ENCODE measurements at places on chromosomes 7 and 10. TPM values are rescaled to one million over a fixed set of nuclear protein-coding genes. Genes with fewer than 3 reads are reported as not detected.

GRCh38 chr10:31789555-31789954 is 139.1 kb downstream of the ARHGAP12 start:
- DNase-seq = no peak

- no peak for DNase-seq
Measured at GRCh38 chr10:127069436-127069835, 127.0 kb downstream of the INSYN2A start.

DNA sequence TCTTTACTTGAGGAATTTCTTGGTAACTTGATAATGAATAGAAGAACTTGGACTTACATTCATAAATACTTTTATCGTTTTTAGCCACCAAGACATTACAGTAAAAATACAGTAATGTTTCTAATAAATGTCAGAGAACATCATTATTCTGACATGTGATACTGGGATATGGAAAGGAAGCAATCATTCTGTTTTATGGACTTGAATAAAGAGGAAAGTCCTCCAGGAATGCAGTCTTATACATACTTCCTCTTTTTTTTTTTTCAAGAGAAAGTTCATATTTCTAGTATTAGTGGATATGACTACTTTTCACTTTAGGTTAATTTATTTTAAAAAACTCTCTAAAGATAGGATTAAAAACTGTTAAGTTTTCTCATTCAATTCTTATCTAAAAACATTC is 220.0 kb upstream of the SEMA3C start:
- no peak for DNase-seq

DNA sequence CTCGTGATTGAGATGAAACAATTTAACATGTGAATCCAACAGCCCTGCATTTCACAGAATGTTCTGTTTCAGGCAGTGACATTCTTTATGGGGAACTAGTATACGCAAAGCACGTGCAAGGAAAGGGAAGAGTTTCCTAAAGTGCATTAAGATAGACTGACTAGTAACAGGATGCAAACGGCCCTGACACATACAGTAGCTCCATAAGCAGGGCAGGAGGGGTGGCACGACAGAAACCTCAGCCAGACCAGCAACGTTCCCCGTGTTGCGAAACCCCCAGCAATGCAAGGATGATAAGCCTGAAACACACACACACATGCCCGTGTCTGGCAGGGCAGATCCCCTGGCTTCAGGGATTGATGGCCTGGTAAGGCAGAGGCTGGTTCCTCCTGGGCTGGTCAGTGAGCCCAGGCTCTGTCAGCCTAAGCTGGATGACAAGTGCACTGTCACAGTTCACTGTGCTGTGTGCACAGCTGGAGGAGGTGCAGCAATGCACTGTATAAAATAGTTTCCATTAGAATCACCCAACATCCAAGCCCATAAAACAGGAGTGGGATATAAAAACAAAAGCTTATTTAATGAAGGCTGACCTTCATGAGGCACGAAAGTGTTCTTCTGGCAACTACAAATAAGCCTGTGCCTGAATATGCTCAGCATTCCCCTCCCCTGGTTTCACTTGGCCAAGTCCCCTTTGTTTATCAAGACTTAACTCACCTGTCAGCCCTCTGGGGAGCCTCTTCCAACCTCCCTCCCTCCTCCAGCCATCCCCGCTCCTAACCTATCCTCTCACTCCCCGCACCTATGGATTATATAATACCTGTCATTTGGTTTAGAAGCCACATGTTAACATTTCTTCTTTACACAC is 88.8 kb downstream of the GSAP start:
- no peak for DNase-seq

DNA sequence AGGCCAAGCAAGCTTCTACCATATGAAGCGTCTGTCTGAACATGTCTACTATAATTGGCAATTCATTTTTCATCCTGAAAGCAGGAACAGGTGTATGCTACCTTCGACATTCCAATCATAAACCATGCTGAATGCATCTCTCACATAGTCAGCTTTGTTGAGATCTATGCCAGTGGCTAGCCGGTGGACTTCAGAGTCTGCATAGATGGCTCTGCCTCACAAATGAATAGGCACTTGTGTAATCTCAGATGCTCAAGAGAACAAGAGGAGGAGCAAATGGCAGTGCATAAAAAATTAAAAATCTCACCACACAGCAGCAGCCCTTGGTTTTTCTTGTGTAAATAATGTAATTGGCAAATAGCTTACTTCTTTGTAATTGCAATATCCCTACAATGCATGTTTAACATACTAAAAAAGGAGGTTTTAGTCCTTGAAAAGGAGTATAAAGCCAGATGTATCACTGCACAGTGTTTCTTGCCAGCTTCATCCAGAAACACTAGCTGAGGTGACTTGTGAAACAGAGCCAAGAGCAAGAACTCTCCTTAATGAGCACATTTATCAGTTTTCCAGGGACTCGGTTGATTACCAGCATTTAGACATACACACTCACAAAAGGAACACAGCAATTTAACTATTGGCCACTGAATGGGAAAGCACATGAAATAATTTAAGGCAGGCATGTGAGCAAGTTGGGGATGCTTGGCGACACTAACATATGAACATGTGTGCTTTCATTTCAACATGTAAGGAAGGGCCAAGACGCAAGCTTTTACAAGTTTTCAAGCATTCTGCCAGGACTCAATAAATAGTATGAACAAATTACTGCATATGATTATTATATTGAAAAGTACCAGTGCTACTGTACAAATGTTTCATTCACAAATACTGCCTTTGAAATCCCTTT is 249.9 kb upstream of the PLXNA4 start:
- no peak for DNase-seq

PDZD7 gene
- 0.74 TPM for total RNA-seq

DOCK1 gene
- total RNA-seq = 25.1 TPM

MACC1 gene
- 1.2 TPM for total RNA-seq

All from SK-MEL-5 (cell line).